ENCODE measurements at places on chromosomes 13 and 19. TPM values are rescaled to one million over a fixed set of nuclear protein-coding genes. Genes with fewer than 3 reads are reported as not detected.

- DNase-seq = no peak
These were observed 6.0 kb downstream of the PLPPR2 start for GRCh38 chr19:11361037-11361770.

DNA sequence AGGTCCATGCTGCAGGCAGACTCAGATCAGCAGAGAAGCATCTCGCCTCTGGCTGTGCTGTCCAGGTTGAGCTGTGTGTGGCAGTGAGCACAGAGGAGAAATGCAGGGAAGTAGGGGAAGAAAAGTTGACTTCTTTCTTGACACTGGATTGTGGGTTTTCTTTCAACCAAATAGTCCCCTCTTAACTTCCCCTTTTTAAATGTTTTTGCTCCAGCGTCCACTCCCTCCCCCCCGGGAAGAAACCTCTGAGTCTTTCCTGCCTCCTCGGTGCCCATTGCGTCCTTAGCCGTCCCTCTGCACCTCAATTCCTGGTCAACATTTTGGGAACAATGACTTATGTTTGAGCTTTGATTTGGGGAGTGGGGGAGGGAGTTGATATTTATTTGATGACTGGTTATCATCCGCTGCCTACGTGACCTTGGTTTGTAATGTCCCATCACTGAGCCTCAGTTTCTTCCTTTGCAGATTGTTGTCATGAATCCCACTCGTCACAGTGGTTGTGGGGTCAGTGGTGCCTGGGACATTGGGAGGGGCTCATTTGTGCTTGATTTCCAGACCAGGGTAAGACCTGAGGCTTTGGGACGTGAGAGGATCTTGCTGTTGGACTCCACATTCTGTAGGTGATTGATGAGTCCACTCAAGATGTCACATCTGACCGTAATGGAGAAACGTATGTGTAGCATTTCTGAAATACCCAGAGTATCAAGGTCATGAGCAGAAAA lies at the start of gene LILRB2:
TSS of gene LILRB2 (minus strand) at position 104 of the 722 bp plus-strand sequence. CDS start 614 bp downstream, outside the sequence.
- DNase-seq = no peak

DNA sequence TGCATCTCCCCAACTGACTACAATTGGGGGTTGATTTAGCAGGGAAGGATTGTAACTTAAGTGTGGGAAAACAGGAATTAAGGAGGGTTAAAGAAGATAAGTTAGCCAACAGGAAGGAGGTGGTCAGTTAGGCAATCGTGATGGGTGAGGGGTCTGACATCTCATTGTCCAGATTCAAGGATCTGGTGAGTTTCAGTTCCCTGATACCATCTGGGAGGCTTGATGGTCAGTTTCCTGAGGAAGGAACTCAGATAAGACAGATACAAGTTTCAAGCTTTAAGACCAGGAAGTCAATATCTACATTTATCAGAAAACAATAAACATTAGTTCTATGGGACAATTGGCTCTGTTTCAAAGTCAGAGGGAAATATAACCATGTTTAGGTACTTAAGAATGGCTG lies 601.8 kb downstream of the SLITRK6 start:
- no peak for DNase-seq

DNA sequence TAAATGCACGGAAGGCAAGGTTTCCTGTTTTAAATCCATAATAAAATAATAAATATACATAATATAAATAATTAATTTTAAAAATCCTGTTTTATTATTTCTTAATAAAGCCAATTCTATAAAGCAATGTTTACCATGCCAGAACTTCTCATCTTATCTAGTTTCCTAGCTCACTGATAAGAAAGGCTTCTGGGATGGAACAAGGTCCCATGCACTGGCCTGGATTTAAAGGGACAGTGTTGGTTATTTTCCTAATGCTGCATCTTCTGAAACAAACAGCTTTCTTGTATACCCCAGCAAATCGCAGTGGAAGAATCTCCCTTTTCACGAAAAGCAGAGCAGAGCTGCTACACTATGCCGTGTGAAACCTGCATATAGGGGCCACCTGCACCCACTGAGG lies 68.8 kb downstream of the LNX2 start:
- no peak for DNase-seq

DNA sequence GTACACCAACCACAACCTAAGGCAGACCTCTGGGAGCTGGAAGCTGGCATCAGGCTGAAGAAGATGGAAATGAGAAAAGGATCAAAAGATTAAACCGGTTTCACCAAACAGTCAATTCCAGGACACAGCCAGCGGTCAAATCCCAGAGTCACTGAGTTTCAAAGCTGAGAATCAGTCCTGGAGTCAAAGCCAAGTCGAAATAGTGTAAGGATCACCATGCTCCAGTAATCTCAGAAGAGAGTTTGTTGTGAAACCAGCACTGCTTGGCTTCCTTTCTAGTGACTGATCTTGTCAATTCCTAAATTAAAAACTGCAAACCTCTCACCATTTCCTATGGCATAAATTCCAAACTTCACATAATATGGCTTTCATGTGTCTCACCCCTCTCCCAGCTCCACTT lies 198.8 kb downstream of the GPC6 start:
- peak; percentile 68 for DNase-seq

DNA sequence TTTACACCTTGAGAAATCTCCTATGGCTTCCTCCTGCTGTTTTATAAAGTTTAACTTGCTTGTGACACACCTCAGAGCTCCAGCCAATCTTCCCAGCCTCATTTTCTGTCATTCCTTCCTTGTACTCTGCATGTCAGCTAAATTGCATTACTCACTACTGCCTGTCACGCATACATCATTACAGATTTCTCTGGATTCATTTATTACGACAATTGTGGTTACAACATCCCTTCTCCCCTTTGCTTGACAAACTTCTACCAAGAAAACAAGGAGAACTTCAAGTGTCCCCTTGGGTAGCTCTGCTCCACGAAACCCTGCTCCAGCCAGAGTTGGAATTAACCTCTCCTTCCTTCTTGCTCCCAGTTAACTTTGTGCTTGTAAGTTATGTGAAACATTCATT lies 22.0 kb upstream of the GPR18 start:
- peak; percentile 90 for DNase-seq

DNA sequence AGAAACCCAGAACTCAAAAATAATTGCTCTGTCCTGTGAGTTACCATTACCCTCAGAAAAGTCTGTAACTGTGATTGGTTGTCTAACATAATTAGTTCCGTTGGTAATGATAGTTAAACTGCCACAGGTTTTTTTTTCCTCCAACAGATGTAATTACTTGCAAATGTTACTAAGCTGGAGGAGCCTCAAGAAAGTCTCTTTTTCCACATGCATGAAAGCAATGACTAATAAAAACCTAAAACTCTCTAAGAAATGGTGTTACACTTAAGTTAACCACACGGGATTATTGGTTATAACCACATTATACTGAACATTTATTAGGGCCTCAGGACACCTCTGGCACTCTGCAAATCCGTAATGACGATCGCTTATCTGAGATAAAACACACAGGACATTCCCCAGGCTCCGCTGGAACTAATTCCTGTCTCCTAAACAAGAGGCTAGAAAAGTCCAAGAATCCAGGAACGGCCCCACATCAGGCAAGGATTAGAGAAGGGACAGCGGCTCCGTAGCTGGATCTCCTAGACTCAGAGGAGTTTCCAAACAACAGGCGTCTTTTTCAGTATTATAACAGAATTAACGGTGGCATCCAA lies 753 bp downstream of the ZNF235 start:
- DNase-seq = peak; percentile 2

GRCh38 chr13:99606324-99607066 lies 105.2 kb downstream of the TM9SF2 start:
- DNase-seq = no peak

Gene PTPRH
- total RNA-seq = 1.1 TPM

Gene ZNF540
- total RNA-seq = 0.22 TPM

Measured in epithelial cell of proximal tubule (primary cell).